ENCODE measurements at places on chromosomes 7 and 10.

DNA sequence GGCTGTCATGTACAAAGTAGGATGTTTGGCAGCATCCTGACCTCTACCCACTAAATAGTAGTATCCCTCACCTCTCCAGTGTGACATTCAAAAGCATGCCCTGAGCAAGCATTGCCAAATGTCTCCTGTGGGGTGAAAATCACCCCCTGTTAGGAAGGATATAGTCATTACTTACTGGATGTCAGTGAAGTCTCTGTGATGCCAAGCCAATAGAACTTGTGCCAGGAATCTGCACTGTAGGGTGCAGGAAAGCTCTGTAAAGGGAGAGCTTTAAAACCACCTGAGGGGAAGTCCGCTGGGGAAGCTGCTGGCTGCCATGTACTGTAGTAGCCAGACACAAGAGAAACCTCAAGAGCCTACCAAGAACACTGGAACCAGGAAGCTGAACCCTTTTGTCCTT is 170.7 kb upstream of the DKK1 start:
- no peaks in the 10 kb centered on the region for H3K27me3 ChIP-seq
- H3K36me3 ChIP-seq = no peaks in the 10 kb centered on the region
- H3K4me3 ChIP-seq = no peak overlapping the region
- DNase-seq = no peak

GRCh38 chr10:100158044-100158805 is 27.6 kb downstream of the ERLIN1 start:
- no peaks in the 10 kb centered on the region for H3K4me1 ChIP-seq
- no peaks in the 10 kb centered on the region for H3K27me3 ChIP-seq
- peaks cover 31% of the 10 kb centered on the region for H3K36me3 ChIP-seq
- DNase-seq = no peak

DNA sequence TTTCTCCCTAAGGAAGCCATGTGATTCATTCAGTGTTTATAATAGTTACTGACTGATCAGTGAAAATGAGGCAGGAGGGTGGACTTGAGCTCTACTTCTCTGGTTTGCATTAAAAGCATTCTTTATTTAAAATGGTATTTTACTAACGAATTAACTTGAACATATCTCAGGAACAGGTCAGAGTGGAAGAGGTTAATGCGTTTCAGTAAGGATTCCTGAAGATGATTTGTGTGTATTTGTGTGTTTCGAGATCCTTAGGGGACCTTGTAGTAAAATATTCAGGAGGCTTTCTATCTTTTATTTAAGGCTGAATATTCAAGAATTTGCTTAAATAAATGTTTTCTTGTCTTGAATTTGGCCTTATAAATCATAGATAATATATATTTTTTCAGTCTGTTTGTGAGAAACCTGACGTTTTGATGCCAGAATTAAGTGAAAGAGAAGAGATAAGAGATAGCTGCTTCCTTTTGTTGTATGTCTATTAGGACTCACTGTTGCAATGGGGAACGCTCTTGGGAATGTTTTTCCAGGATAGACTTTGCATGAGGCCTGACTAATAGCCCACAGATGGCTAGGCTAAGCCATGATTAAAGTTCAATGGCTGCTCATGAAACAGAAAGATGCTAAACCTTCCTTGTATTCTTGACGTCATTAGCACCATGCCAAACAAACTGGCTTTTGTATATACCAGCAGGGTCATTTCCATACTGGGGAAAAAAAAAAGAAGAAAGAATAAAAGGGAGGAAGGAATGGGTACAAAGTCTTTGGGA is 93.8 kb upstream of the MTPN start:
- no peak for DNase-seq
- H3K4me1 ChIP-seq = no peaks in the 10 kb centered on the region
- no peak overlapping the region for H3K27ac ChIP-seq
- no peak overlapping the region for H3K4me3 ChIP-seq
- no peaks in the 10 kb centered on the region for H3K27me3 ChIP-seq

DNA sequence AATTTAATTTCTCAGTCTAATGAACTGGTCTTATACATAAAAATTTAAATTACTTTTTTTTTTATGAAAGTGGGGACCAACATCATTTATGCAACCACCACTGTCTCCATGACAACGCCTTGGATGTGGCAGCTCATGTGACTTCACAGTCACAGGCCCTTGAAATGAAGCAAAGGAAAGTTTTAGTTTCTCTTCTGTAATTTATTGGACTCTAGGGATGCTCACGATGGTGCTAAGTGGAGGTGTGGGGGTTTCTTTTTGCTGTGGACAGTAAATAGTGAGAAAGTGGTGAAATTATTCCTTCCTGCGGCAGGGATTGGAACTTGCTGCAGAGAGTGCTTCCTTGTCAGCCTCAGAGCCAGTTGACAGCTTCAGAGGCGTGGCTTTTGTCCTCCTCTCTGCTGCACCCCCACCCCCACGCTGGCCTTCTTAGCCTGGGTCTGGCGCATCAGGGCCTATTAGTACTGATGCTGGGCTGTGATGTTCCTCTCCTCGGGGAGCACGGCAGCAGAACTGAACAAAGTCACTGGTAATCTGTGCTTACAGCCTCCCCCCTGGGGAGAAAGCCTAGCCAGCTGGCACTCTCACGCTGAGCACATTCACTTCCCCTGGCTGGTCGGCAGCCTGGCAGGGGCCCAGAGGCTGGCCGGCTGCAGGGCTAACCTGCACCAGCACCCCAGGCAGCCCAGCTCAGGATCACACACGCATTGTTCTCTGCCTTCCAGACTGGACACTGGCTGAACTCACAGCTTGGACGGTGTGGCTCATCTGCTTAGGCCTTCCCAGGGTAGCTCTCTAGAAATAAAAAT is 517.5 kb upstream of the GALNT17 start:
- no peaks in the 10 kb centered on the region for H3K36me3 ChIP-seq
- peak overlapping the region; percentile 26 for H3K27ac ChIP-seq
- peak; percentile 90 for DNase-seq
- H3K27me3 ChIP-seq = peaks cover 3% of the 10 kb centered on the region

DNA sequence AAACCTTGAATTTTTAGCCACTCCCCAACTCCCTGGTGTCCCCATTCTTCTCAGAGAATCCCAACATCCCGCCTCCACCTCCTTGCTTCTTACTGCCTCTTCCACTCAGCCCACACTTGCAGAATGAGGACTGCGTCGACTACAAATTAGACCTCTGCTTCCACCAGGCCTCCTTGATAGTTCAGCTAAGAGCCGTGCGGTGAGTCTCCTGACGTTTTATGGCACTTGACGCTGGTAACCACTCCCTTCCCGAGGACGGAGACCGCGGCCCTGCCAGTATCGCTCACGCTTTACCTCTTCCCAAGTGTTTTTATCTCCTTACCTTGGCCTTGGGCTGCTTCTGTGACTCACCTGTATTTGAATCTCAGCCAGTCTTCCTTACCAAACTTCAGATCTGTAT is 31.1 kb downstream of the RBM17 start:
- no peaks in the 10 kb centered on the region for H3K27me3 ChIP-seq
- peak; percentile 54 for DNase-seq
- no peak overlapping the region for H3K4me3 ChIP-seq
- H3K4me1 ChIP-seq = peaks cover 15% of the 10 kb centered on the region
- peaks cover 13% of the 10 kb centered on the region for H3K36me3 ChIP-seq

DNA sequence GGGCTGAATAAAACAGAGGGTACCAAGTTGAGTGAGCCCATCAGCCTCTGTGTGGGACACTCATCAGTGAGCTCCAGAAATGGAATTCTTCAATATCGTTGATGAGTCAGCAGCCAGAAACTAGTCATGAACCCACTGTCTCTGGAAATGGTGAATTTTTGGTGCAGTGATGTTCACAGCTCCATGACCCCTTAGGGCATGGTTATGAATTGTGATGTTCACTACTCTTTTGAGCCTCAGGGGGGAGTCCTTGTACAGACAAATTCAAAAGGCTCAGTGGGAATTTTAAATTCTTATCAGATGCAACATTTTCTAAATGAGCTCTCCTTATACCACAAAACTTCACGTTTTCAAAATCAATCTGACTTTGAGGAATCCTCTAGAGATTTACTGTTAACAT is 335.7 kb downstream of the PHTF2 start:
- H3K4me1 ChIP-seq = peaks cover 4% of the 10 kb centered on the region
- H3K36me3 ChIP-seq = no peaks in the 10 kb centered on the region
- H3K27me3 ChIP-seq = no peaks in the 10 kb centered on the region
- no peak overlapping the region for H3K27ac ChIP-seq
- no peak overlapping the region for H3K4me3 ChIP-seq

- H3K4me3 ChIP-seq = no peak overlapping the region
- DNase-seq = no peak
- no peaks in the 10 kb centered on the region for H3K4me1 ChIP-seq
- H3K27me3 ChIP-seq = no peaks in the 10 kb centered on the region
- no peak overlapping the region for H3K27ac ChIP-seq
- H3K36me3 ChIP-seq = no peaks in the 10 kb centered on the region
Measured at GRCh38 chr10:105068497-105068896, 427.4 kb downstream of the SORCS3 start.

DNA sequence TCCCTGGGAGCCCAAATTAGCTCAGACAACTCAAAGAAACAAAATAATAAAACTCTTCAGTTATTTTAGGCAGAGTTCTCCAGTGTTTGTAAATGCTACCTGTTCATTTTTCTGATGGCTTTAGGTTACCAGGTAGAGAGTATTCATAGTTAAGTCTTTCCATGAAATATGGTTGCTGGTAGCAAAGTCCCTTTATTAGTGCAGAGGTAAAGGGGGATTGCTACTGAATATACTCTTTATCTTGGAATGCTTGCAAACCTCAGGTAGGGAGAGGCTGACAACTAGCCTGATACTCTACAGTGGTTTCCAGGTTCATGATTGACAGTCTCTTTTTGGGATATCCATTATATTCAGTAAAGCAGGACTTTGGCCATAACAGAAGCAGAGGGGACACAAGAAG is 6.5 kb downstream of the TAX1BP1 start:
- H3K36me3 ChIP-seq = peaks cover 28% of the 10 kb centered on the region
- H3K27ac ChIP-seq = no peak overlapping the region
- H3K27me3 ChIP-seq = no peaks in the 10 kb centered on the region
- no peak for DNase-seq
- H3K4me3 ChIP-seq = no peak overlapping the region

DNA sequence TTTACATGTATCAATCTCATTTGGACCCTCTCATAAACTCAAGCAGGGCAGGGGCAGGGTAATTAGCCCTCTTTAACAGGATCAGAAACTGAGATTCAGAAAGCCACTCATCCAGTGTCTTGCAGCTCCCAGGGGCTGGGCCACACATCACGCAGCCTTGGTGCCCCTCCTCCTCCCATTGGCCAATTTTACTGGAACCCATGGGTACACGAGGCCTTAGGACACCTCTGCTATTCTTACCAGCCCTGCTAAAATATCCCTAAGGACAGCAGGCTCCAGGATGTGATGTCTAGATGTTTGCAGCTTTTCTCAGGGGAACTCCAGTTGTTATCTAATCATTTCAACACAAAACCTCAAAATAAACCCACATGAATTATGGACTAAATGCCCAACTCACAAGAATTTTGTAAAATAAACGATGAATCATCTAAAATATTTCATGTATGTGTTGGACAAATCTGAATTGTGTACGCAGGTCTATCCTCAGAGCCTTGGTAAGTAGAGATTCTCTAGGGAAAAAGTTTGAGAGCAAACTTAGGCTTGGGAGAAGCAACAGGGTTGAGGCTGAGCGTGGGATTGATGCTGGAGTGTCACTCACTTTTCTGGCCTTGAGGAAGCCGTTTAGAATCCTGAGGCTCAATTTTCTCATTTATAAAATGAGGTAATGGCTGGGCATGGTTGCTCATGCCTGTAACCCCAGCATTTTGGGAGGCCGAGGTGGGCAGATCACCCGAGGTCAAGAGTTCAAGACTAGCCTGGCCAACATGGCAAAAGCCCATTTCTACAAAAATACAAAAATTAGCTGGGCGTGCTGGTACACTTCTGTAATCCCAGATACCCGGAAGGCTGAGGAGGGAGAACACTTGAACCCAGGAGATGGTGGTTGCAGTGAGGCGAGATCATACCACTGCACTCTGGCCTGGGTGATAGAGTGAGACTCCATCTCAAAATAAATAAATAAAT is 69.7 kb upstream of the TNS3 start:
- no peaks in the 10 kb centered on the region for H3K27me3 ChIP-seq
- no peaks in the 10 kb centered on the region for H3K36me3 ChIP-seq
- H3K27ac ChIP-seq = peak overlapping the region; percentile 99
- H3K4me1 ChIP-seq = peaks cover 59% of the 10 kb centered on the region
- peak; percentile 92 for DNase-seq

GRCh38 chr10:59173414-59173813 is 3.0 kb upstream of the PHYHIPL start:
- H3K27me3 ChIP-seq = peaks cover 40% of the 10 kb centered on the region
- no peaks in the 10 kb centered on the region for H3K36me3 ChIP-seq
- H3K4me1 ChIP-seq = no peaks in the 10 kb centered on the region
- no peak overlapping the region for H3K27ac ChIP-seq
- H3K4me3 ChIP-seq = no peak overlapping the region
- no peak for DNase-seq

DNA sequence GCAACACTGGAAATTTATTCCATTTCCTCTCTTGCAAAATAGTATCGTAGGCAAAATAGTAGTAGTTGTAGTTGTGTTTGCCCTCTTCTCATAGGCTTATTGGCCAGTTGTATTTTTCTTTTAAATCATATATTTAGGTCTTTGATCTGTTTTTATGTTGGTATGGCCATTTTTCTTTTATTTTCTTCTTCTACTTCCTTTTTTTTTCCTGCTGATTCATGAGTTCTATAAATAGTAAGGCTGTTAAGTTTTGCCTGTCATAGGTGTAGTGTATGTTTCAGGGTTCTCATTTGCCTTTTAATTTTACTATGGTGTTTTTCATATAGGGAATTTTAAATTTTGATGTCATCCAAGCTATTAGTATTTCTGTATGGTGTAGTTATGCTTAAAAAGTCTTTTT is 25.4 kb upstream of the MRC1 start:
- peaks cover 41% of the 10 kb centered on the region for H3K4me1 ChIP-seq
- no peak overlapping the region for H3K4me3 ChIP-seq
- DNase-seq = peak; percentile 62
- H3K27ac ChIP-seq = peak overlapping the region; percentile 74
- no peaks in the 10 kb centered on the region for H3K36me3 ChIP-seq
- H3K27me3 ChIP-seq = no peaks in the 10 kb centered on the region

GRCh38 chr7:81014266-81014665 is 95.4 kb upstream of the SEMA3C start:
- no peak overlapping the region for H3K27ac ChIP-seq
- no peaks in the 10 kb centered on the region for H3K36me3 ChIP-seq
- peaks cover 10% of the 10 kb centered on the region for H3K4me1 ChIP-seq
- H3K4me3 ChIP-seq = no peak overlapping the region
- no peak for DNase-seq

GRCh38 chr7:88328787-88329186 is 22.1 kb upstream of the STEAP4 start:
- no peaks in the 10 kb centered on the region for H3K36me3 ChIP-seq
- no peak overlapping the region for H3K27ac ChIP-seq
- no peaks in the 10 kb centered on the region for H3K4me1 ChIP-seq
- DNase-seq = no peak
- H3K27me3 ChIP-seq = no peaks in the 10 kb centered on the region
- H3K4me3 ChIP-seq = no peak overlapping the region

- peak; percentile 85 for DNase-seq
- peak overlapping the region; percentile 97 for H3K27ac ChIP-seq
- H3K4me3 ChIP-seq = peak overlapping the region; percentile 46
- no peaks in the 10 kb centered on the region for H3K36me3 ChIP-seq
Measured at GRCh38 chr7:46145412-46145811, 224.3 kb upstream of the IGFBP3 start.

Measured in osteoblast (primary cell).